Activated T-cell treated with anti-CD3 and anti-CD28 coated beads, Interleukin-2, amount 50 U/mL, for 72 hours (primary cell): ENCODE measurements at places on chromosomes 7 and 10. TPM values are rescaled to one million over a fixed set of nuclear protein-coding genes. Genes with fewer than 3 reads are reported as not detected.

- peaks cover 2% of the 10 kb centered on the region for H3K36me3 ChIP-seq
- no peaks in the 10 kb centered on the region for H3K27me3 ChIP-seq
- DNase-seq = peak; percentile 46
These were observed 3.5 kb downstream of the MKRN1 start for GRCh38 chr7:140475747-140476333.

DNA sequence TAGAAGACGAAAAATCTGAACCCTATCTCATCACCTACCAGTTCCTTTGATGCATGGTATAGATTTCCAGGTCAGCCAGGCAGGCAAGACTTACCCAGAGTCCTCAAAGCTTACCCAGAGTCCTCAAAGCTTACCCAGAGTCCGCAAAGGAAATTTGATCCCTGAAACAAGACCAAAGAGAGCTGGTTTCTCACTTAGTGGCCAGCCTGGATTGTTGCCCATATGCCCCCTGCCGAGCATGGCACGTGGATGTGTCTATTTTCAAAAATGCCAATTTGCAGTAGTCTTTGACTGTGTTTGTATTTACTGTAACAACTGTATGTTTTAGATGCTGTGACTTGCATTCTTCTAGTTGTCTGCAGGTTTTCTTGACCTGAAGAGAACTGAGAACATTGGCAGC, 120.2 kb upstream of the STARD3NL start:
- H3K4me3 ChIP-seq = no peak overlapping the region
- no peaks in the 10 kb centered on the region for H3K36me3 ChIP-seq
- no peaks in the 10 kb centered on the region for H3K4me1 ChIP-seq
- no peak overlapping the region for H3K27ac ChIP-seq
- peaks cover 9% of the 10 kb centered on the region for H3K27me3 ChIP-seq

Gene TMEM243
- total RNA-seq = 65.6 TPM

GRCh38 chr10:97399843-97400545, 1.1 kb downstream of the RRP12 start:
- H3K4me3 ChIP-seq = peak overlapping the region; percentile 97
- H3K4me1 ChIP-seq = peaks cover 16% of the 10 kb centered on the region
- DNase-seq = no peak
- H3K27ac ChIP-seq = no peak overlapping the region
- no peaks in the 10 kb centered on the region for H3K36me3 ChIP-seq
- H3K27me3 ChIP-seq = no peaks in the 10 kb centered on the region

Gene OIT3
- not detected for total RNA-seq

DNA sequence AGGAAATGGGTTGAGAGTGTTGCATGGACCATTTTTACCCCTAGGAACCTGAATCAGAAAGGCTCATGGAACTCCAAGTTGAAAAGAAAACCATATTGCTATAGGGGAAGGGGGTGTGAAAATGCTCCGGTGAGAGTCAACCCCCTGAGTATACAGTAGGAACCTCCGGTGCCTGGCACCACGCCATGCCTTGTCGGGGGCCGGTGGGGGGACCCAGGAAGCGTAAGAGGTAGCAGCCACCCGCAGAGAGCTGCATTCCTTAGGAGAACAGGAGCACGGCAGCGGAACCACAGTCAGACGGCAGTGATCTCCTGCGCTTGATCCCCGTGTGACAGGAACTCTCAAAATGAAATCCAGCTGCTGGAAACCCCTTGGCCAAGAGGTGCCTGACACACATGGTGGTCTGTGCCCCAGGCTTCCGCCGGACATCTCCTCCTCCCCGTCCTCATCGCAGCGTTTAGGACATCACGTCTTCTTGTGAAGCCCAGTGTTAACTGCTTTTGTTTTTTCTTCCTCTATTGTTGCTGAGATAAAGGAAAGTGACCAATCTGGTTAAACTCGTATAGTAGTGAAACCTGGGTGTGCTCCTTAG, 186.8 kb downstream of the CELF2 start:
- DNase-seq = no peak
- peaks cover 100% of the 10 kb centered on the region for H3K4me1 ChIP-seq
- peak overlapping the region; percentile 100 for H3K27ac ChIP-seq
- peaks cover 19% of the 10 kb centered on the region for H3K36me3 ChIP-seq

Gene ATRNL1
- 0.23 TPM for total RNA-seq

GRCh38 chr7:77553123-77553522, 16.0 kb downstream of the PTPN12 start:
- H3K4me1 ChIP-seq = no peaks in the 10 kb centered on the region
- H3K36me3 ChIP-seq = peaks cover 2% of the 10 kb centered on the region
- H3K27me3 ChIP-seq = no peaks in the 10 kb centered on the region
- H3K27ac ChIP-seq = no peak overlapping the region
- DNase-seq = no peak

Gene PDE1C
- not detected for total RNA-seq

Gene C10orf62
- not detected for total RNA-seq

Gene HABP2
- not detected for total RNA-seq

GRCh38 chr10:98257198-98257597, 10.8 kb downstream of the LOXL4 start:
- no peaks in the 10 kb centered on the region for H3K36me3 ChIP-seq
- no peak overlapping the region for H3K27ac ChIP-seq
- H3K27me3 ChIP-seq = no peaks in the 10 kb centered on the region
- no peaks in the 10 kb centered on the region for H3K4me1 ChIP-seq
- no peak for DNase-seq
- no peak overlapping the region for H3K4me3 ChIP-seq

DNA sequence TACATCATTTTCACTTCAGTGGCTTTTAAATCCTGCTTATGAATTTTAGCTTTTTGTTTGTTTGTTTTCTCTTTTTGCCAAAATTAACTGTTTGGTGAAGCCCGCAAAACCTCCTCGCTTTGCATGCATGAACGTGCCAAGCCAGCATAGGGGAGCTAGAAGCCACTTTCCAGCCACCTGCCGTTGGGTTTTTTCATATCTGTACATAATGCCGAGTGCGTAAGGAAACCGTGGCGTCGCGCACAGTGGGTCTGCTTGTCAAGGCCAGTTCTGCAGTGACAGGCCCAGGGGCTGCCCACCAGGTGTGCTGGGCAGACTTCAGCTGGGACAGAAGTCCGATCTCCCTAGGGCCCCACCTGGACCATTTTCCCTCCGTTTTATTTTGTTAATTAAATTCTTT, 41.1 kb downstream of the WIPI2 start:
- peaks cover 54% of the 10 kb centered on the region for H3K4me1 ChIP-seq
- H3K27ac ChIP-seq = no peak overlapping the region
- peaks cover 7% of the 10 kb centered on the region for H3K36me3 ChIP-seq
- H3K27me3 ChIP-seq = no peaks in the 10 kb centered on the region
- H3K4me3 ChIP-seq = no peak overlapping the region

DNA sequence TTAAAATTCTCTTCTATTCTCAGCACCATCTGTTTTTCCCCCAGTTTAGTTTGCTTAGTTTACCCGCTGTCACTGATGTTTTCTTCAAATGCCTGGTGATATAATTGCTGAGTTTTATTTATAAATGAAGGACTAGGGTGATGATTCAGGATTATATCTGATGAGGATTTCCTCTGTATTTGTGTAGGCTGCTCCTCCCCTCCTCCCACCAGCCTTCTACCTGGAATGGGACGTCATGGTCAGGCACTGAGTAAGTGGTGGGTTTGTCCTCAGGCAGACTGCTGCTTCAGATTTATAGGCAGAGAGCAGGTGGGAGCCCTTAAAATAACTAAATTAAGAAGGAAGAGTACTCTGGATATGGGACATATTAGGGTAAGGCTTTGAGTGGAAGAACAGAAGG, 35.8 kb downstream of the PALS2 start:
- peaks cover 17% of the 10 kb centered on the region for H3K4me1 ChIP-seq
- H3K27me3 ChIP-seq = no peaks in the 10 kb centered on the region
- no peak overlapping the region for H3K27ac ChIP-seq
- DNase-seq = no peak
- peaks cover 3% of the 10 kb centered on the region for H3K36me3 ChIP-seq

- no peak overlapping the region for H3K27ac ChIP-seq
These were observed 167.2 kb downstream of the RAPGEF5 start for GRCh38 chr7:22189741-22190140.

DNA sequence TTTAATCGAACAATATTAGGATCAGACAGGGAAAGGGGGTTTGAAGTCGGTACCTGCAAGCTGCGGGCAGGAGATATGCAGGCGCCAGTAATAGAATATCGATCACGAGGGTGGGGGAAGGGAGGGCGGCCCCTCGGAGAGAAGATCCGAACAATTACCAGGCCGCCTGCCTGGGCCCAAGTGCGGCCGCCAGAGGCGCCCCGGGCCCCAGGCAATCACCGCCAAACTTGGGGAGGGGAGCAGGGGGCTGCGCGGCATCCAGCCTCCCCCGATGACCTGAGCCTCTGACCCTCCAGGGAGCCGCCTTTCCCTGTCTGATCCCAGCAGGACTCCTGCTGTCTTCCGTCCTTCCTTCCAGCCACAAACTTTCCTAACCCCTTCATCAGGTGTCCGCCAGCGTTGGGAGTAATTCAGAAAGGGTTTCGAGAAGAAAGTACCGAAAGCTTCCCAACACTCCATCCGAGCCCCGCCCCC, 1.1 kb downstream of the NKX1-2 start:
- no peak overlapping the region for H3K27ac ChIP-seq
- no peak for DNase-seq
- peak overlapping the region; percentile 67 for H3K4me3 ChIP-seq
- H3K27me3 ChIP-seq = peaks cover 83% of the 10 kb centered on the region

GRCh38 chr10:26859241-26860101, 1.3 kb downstream of the ABI1 start:
- peak overlapping the region; percentile 97 for H3K27ac ChIP-seq
- no peak for DNase-seq
- H3K4me3 ChIP-seq = peak overlapping the region; percentile 95
- peaks cover 49% of the 10 kb centered on the region for H3K4me1 ChIP-seq
- H3K27me3 ChIP-seq = peaks cover 11% of the 10 kb centered on the region

- no peaks in the 10 kb centered on the region for H3K27me3 ChIP-seq
- H3K27ac ChIP-seq = peak overlapping the region; percentile 91
- peaks cover 70% of the 10 kb centered on the region for H3K4me1 ChIP-seq
- DNase-seq = no peak
- H3K4me3 ChIP-seq = peak overlapping the region; percentile 71
These were observed 10.2 kb downstream of the HIPK2 start for GRCh38 chr7:139767561-139767982.

- H3K27ac ChIP-seq = no peak overlapping the region
- H3K27me3 ChIP-seq = peaks cover 35% of the 10 kb centered on the region
- H3K36me3 ChIP-seq = no peaks in the 10 kb centered on the region
- no peaks in the 10 kb centered on the region for H3K4me1 ChIP-seq
- H3K4me3 ChIP-seq = no peak overlapping the region
These were observed 5.1 kb downstream of the PTTG1IP2 start for GRCh38 chr7:90474284-90475210.

Gene COL1A2
- 0.31 TPM for total RNA-seq

DNA sequence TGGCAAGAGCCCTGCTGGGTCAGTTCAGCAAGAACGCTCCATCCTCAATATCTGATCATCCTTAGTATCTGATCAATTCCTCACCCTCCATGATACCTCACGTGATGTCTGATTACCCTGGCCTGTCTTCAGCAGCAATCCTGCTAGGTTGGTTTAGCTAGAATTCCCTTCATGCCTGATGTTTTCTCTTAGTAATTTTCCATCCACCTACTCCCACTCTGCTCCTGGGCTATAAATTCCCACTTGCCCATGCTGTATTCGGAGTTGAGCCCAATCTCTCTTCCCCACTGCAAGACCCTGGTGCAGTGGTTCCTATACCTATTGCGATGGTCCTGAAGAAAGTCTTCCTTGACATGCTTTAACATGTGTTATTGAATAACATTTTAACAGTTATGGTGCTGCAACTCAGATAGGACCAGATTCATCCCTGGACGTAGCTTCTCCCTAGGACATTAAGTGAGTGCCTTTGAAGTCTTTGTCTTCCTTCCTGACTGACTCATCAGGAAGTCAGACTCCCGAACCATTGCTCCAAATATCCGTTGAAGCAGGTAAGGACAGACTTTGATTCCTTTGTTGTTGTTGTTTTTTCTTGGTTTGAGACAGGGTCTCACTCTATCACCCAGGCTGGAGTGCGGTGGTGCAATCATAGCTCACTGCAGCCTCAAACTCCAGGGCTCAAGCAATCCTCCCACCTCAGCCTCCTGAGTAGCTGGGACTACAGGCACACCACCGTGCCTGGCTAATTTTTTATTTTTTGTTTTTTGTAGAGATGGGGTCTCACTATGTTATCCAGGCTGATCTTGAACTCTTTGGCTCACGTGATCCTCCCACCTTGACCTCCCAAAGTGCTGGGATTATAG, 29.4 kb upstream of the CLDN3 start:
- no peaks in the 10 kb centered on the region for H3K36me3 ChIP-seq
- no peak overlapping the region for H3K27ac ChIP-seq
- H3K4me3 ChIP-seq = no peak overlapping the region
- H3K27me3 ChIP-seq = peaks cover 6% of the 10 kb centered on the region

Gene RNF32
- 4.2 TPM for total RNA-seq

Gene FEZF1
- not detected for total RNA-seq

DNA sequence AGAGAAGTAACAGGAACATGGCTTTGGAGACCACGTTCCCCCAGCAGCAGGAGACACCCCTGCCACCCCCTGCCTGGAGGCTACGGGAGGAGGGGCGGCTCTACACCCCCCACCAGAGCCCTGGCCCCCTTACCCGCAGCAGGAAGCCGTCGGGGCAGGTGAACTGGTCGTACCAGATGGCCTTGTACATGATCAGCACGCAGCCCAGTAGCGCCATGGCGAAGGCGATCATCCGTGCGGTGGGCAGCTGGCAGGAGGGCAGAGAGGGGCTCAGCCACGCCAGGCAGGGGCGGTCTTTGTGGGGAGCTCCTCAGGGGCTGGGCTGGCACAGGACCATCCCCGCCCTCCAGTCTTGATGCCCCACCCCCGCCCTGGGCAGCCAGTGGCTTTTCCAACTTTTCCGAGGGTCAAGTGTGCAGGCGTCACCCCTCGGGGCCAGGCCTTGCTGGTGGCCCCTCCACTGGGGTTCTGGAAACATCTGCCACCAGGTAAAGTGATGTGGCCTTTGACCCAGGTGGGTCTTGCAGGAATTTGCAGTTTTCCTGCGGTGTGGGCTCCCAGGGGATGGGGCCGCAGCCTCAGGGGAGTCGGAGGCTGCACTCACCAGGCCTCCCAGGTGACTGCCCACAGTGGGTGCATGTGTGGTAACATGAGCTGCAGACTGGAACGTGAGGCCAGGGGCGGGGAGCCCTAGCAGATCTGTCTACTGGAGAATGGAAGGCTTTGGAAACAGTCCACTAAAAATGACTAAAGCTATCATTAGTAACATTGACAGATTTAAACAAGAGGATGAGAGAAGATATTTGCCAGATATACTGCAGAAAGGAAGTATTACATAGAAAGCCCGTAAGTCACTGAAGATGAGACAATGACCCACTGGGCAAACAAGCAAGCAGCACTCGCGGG, 9.7 kb downstream of the CALY start:
- H3K27ac ChIP-seq = no peak overlapping the region
- H3K27me3 ChIP-seq = peaks cover 40% of the 10 kb centered on the region
- H3K4me1 ChIP-seq = peaks cover 5% of the 10 kb centered on the region
- no peaks in the 10 kb centered on the region for H3K36me3 ChIP-seq
- H3K4me3 ChIP-seq = no peak overlapping the region

Gene ANKRD7
- 1.8 TPM for total RNA-seq

Gene CAPZA2
- 128 TPM for total RNA-seq

GRCh38 chr7:88772776-88773175, 13.3 kb downstream of the ZNF804B start:
- H3K36me3 ChIP-seq = no peaks in the 10 kb centered on the region
- H3K27me3 ChIP-seq = no peaks in the 10 kb centered on the region
- H3K4me3 ChIP-seq = no peak overlapping the region
- H3K4me1 ChIP-seq = no peaks in the 10 kb centered on the region
